Stimulated activated memory B cell treated with anti-CD40 and anti-IgM and Interleukin-4, amounts not matched to agents 10 μg/mL and 1 μg/mL and 100 μg/mL, for 72 hours (primary cell): ENCODE measurements at places on chromosomes 11 and 22.
A peak's percentile ranks its signal among the peaks of the same experiment; 100 is the strongest.

- H3K36me3 ChIP-seq, result no peaks in the 10 kb centered on the region
- H3K27ac ChIP-seq, result no peak within 1 kb of the TSS
- ATAC-seq, result peak; percentile 36
Measured at GRCh38 chr11:24496736-24497725, at the start of gene LUZP2. Gene LUZP2, plus strand, starts transcription at chr11:24497053.

GRCh38 chr11:72015511-72016061 lies 16.9 kb downstream of the IL18BP start:
- H3K4me1 ChIP-seq, result peaks cover 7% of the 10 kb centered on the region
- H3K27ac ChIP-seq, result peak overlapping the region; percentile 35
- peaks cover 77% of the 10 kb centered on the region for H3K36me3 ChIP-seq
- no peak overlapping the region for H3K4me3 ChIP-seq

GRCh38 chr11:48108231-48109045 lies 108.2 kb upstream of the OR4B1 start:
- ATAC-seq, result no peak
- H3K27me3 ChIP-seq, result no peaks in the 10 kb centered on the region
- peaks cover 64% of the 10 kb centered on the region for H3K4me1 ChIP-seq
- peak overlapping the region; percentile 42 for H3K4me3 ChIP-seq

DNA sequence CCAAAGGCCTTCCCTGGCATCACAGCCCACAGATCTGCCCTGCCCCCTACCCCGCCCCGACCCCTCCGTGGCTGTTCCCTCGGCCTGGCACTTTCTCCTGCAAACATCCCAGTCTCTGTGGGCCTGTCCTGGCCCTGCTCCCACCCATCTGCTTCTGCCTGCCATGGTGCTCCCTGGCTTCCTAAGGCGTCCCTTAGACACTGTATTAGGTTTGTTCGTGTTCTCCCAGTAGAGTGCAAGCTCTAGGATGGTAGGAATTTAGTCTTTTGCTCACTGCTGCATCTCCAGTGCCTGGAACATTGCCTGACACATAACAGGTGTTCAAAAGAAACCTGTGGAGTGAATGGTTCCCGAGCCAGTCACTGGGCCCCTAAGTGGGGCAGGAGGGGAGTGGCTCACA lies 69.6 kb upstream of the PITPNB start:
- no peak overlapping the region for H3K27ac ChIP-seq
- ATAC-seq, result no peak
- H3K36me3 ChIP-seq, result no peaks in the 10 kb centered on the region
- H3K27me3 ChIP-seq, result peaks cover 3% of the 10 kb centered on the region

DNA sequence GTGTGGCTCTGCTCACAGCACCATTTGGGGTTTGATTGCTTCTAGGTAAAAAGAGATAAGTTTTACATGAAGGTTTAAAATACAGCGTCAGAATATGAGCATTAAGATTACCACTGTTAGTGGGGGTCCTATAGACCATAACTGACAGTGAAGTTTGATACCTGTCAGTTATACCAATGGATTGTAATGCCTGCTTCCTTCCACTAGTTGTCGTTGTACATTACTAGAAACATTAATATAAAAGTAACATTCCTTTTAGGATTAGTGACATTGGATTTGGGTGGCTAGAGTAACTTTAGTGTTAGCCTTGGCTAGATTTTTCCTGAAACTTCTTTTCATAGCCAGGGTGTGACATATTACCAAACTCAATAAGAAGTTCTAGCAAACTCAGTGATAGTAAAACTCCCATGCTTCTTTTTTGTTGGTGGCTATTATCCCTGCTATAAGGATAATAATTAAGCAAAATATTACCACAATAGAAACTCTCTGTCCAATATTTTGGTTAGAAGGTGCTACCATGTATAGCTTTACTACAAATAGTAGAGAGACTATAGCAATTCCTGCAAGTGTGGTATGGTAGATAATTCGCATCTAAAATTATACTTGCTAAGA lies 57.1 kb downstream of the FAM181B start:
- no peak overlapping the region for H3K27ac ChIP-seq
- H3K27me3 ChIP-seq, result peaks cover 10% of the 10 kb centered on the region
- ATAC-seq, result no peak

- peak; percentile 83 for ATAC-seq
- H3K4me3 ChIP-seq, result no peak overlapping the region
- no peaks in the 10 kb centered on the region for H3K36me3 ChIP-seq
- H3K4me1 ChIP-seq, result peaks cover 15% of the 10 kb centered on the region
Measured at GRCh38 chr22:37498289-37498909, 12.2 kb upstream of the MFNG start.

DNA sequence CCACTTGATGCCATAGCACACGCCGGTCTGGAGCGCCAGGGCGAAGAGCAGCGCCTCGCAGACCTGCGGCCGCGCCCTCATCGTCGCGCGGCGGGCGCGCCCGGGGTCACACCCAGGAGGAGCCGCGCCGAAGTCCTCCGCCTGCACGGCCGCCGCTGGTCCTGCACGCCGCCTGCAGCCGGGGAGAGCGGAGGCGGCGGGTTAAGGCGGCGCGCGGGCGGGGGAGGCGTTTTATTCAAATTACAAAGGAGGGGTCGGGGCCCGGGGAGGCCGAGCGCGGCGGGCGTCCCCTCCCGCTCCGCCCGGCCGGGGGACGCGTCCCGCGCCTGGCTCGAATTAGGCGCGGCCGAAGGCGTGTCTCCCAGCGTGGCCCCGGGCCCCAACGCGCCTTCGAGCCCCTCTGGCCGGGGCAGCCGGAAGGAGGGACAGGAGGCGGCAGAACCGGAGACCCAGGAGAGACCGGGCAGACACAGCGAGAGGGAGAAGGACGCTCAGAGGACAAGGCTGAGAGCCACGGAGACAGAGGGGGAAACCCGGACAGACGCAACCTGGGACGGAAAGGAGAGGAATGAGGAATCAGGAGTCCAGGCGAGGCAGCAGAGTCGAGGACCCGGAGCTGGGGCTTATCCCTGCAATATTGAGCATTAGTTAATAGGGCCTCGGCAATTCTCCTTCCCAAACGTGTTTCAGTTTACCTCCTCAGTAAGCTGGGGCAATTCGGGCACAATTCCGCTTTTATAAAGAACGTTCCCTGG lies at the start of gene WNT11:
Gene WNT11 (minus strand): TSS at position 176 of the 755 bp plus-strand sequence. CDS start 95 bp downstream, at position 81.
- H3K4me3 ChIP-seq, result peak within 1 kb of the TSS; percentile 79
- H3K27ac ChIP-seq, result peak within 1 kb of the TSS; percentile 49
- H3K27me3 ChIP-seq, result peaks cover 67% of the 10 kb centered on the region
- peak; percentile 26 for ATAC-seq
- H3K36me3 ChIP-seq, result no peaks in the 10 kb centered on the region
- peaks cover 35% of the 10 kb centered on the region for H3K4me1 ChIP-seq

GRCh38 chr11:61839742-61840141 lies 11.6 kb downstream of the FADS2 start:
- peaks cover 11% of the 10 kb centered on the region for H3K27me3 ChIP-seq
- peaks cover 5% of the 10 kb centered on the region for H3K4me1 ChIP-seq
- no peak overlapping the region for H3K27ac ChIP-seq
- no peak overlapping the region for H3K4me3 ChIP-seq
- no peak for ATAC-seq

- H3K27me3 ChIP-seq, result no peaks in the 10 kb centered on the region
- H3K27ac ChIP-seq, result no peak overlapping the region
- H3K4me3 ChIP-seq, result no peak overlapping the region
- no peaks in the 10 kb centered on the region for H3K4me1 ChIP-seq
- no peaks in the 10 kb centered on the region for H3K36me3 ChIP-seq
Measured at GRCh38 chr11:2256293-2256913, 14.0 kb downstream of the ASCL2 start.

GRCh38 chr11:110093407-110094297 lies 460 bp downstream of the ZC3H12C start:
- H3K27ac ChIP-seq, result peak overlapping the region; percentile 80
- H3K4me3 ChIP-seq, result peak overlapping the region; percentile 83
- H3K27me3 ChIP-seq, result peaks cover 24% of the 10 kb centered on the region
- peak; percentile 46 for ATAC-seq

DNA sequence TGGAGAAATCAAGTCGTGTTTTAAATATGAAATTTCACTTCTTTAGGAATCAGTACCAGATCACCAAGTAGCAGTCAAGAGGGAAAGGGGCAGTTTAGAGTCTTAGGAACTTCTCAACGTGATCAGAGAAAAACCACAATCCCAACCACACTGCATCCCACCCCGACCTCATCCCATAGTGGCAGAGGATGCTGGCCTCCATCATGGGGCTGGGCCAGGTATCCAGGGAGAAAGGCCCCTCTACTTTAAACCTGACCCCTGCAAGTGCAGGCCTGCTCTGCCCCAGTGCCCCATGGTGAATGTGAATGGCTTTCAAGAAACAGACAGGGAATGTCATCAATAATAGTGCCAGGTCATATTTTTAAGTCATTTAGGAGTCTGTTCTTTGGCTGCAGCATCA lies 12.1 kb downstream of the CHST1 start:
- ATAC-seq, result no peak
- H3K4me1 ChIP-seq, result peaks cover 6% of the 10 kb centered on the region
- no peak overlapping the region for H3K4me3 ChIP-seq
- no peaks in the 10 kb centered on the region for H3K36me3 ChIP-seq

GRCh38 chr11:83835423-83835822 lies 549.3 kb upstream of the CCDC90B start:
- H3K27me3 ChIP-seq, result peaks cover 10% of the 10 kb centered on the region
- H3K36me3 ChIP-seq, result no peaks in the 10 kb centered on the region
- no peaks in the 10 kb centered on the region for H3K4me1 ChIP-seq
- no peak overlapping the region for H3K27ac ChIP-seq

- H3K4me1 ChIP-seq, result peaks cover 19% of the 10 kb centered on the region
- no peak for ATAC-seq
- no peak overlapping the region for H3K27ac ChIP-seq
Measured at GRCh38 chr22:29635734-29636357, 32.4 kb downstream of the NF2 start.

DNA sequence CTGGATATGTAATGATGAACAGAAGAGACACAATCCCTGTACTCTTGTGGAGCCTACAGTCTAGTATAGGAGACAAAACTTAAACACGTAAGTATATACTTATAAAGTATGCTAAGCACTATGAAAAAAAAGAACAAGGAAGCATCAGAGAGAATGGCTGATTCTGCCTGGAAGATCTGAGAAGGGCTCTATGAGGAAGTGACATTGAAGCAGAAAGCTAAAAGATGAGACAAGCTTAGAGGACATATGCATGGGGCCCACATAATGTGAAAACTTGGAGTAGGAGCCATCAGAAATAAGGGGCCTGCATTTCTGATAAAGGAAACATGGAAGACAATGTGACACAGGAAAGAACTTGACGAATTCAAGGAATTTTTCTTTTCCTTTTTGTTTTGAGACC lies 16.6 kb downstream of the SAA1 start:
- no peaks in the 10 kb centered on the region for H3K27me3 ChIP-seq
- H3K36me3 ChIP-seq, result peaks cover 74% of the 10 kb centered on the region
- peaks cover 33% of the 10 kb centered on the region for H3K4me1 ChIP-seq

GRCh38 chr22:27258616-27259172 lies 542.9 kb downstream of the MN1 start:
- H3K27me3 ChIP-seq, result peaks cover 5% of the 10 kb centered on the region
- H3K36me3 ChIP-seq, result peaks cover 5% of the 10 kb centered on the region
- no peak for ATAC-seq
- H3K27ac ChIP-seq, result no peak overlapping the region
- no peaks in the 10 kb centered on the region for H3K4me1 ChIP-seq

- ATAC-seq, result peak; percentile 90
- peak within 1 kb of the TSS; percentile 80 for H3K4me3 ChIP-seq
- no peaks in the 10 kb centered on the region for H3K36me3 ChIP-seq
- no peaks in the 10 kb centered on the region for H3K27me3 ChIP-seq
- H3K27ac ChIP-seq, result peak within 1 kb of the TSS; percentile 95
Measured at GRCh38 chr22:16824716-16825687, at the start of gene XKR3. Gene XKR3, minus strand, starts transcription at chr22:16825411. Its CDS starts 17,338 bp downstream, at chr22:16808073.

GRCh38 chr11:8793114-8793777 lies 110.7 kb downstream of the RPL27A start:
- no peaks in the 10 kb centered on the region for H3K36me3 ChIP-seq
- H3K4me3 ChIP-seq, result no peak overlapping the region
- ATAC-seq, result no peak
- H3K4me1 ChIP-seq, result no peaks in the 10 kb centered on the region

DNA sequence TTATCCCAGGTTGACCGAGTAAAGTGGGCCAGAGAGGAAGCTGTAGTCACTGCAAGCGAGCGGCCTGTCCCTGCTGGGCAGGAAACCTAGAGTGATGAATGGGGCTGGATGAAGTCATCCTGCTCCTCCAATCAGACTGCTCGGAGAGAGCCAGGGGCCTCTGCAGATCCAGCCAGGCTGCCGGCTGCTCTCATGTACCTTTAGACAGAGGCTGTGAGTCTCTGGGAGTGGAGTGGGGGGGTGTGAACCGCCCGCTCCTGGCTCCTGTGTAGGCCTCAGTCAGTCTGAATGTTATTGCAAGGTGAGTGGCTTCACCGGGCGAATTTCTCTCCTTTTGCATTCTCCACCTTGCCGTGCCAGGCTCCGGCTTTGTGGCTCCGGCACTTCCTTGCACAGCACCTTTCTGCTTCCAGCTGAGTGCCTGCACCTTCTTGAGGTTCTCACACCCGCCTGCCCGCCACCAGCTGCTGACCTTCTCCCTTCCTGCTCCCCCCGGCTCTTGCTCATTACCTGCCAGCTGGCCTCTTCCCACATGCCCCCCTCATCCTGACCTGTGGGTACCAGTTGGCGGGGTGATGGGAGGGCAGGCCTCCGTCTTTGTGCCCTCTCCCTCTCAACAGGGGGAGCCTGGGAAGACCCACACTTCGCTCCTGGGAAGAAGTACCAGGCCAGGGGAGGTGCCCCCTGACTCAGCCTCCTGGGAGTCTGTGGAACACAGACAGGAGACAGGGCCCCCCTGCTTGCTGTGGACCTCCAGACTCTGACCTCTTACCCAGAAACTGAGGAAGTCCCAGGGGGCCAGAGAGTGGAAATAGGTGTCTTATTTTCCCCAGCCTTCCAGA lies 79.9 kb downstream of the GRAMD1B start:
- peaks cover 23% of the 10 kb centered on the region for H3K27me3 ChIP-seq
- no peak overlapping the region for H3K4me3 ChIP-seq
- no peak overlapping the region for H3K27ac ChIP-seq
- H3K4me1 ChIP-seq, result peaks cover 6% of the 10 kb centered on the region
- no peaks in the 10 kb centered on the region for H3K36me3 ChIP-seq

GRCh38 chr22:37455896-37456295 lies 28.6 kb upstream of the ELFN2 start:
- no peak for ATAC-seq
- H3K4me3 ChIP-seq, result no peak overlapping the region
- H3K27me3 ChIP-seq, result peaks cover 2% of the 10 kb centered on the region
- no peak overlapping the region for H3K27ac ChIP-seq
- H3K36me3 ChIP-seq, result peaks cover 45% of the 10 kb centered on the region

DNA sequence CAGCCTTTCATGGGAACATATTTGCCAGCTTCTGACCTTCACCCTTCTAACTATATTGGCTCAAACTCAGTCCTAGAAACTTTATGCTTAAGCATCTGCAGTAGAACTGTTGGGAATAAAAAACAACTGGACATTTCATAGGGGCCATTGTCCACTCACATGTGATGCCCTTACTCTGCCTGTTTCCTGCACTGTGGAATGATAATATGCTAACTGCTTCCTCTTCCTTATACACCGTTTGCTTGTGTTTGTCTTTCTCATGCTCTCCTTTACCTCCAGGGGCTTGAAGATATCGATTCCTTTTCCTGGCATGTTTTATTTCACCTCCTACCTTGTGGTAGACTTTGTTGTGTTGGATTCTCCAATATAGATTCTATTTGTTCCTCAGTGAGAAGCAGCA lies 333.0 kb upstream of the DDI1 start:
- no peak overlapping the region for H3K4me3 ChIP-seq
- H3K4me1 ChIP-seq, result no peaks in the 10 kb centered on the region
- no peak overlapping the region for H3K27ac ChIP-seq
- peaks cover 8% of the 10 kb centered on the region for H3K27me3 ChIP-seq

- no peak overlapping the region for H3K27ac ChIP-seq
- H3K4me1 ChIP-seq, result peaks cover 63% of the 10 kb centered on the region
- ATAC-seq, result no peak
- no peak overlapping the region for H3K4me3 ChIP-seq
Measured at GRCh38 chr11:58592760-58593472, 14.1 kb downstream of the ZFP91 start.
